ENCODE measurements at places on chromosomes 2 and 18.

- H3K27me3 ChIP-seq, result no peaks in the 10 kb centered on the region
- no peak for DNase-seq
- H3K27ac ChIP-seq, result no peak overlapping the region
- H3K4me3 ChIP-seq, result no peak overlapping the region
- H3K36me3 ChIP-seq, result peaks cover 16% of the 10 kb centered on the region
These were observed 26.5 kb downstream of the NFATC1 start for GRCh38 chr18:79422022-79422782.

GRCh38 chr2:46461011-46461674, 18.2 kb upstream of the TMEM247 start:
- H3K36me3 ChIP-seq, result no peaks in the 10 kb centered on the region
- no peak overlapping the region for H3K27ac ChIP-seq
- no peaks in the 10 kb centered on the region for H3K27me3 ChIP-seq
- peak; percentile 83 for DNase-seq

DNA sequence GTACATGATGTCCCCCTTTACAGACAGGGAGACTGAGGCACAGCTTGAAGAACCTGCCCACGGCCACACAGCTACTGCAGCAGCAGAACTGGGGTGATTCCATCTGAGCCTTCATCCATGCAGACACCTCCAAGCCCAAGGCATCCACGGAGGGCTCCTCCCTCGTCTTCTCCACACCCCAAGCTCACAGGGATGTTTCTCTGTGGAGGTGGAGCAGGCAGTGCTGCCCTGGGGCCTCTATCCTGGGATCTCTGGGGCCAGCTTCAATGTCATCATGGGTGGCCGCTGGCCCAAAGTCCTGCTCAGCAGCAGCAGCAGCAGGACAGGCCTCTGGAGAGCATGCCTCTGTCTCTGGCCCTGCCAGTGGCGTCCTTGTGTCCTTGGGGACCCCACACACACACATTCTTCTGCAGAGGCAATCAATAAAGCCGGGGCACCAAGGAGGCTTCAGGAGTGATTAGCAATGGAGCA, 31.2 kb downstream of the ADI1 start:
- peaks cover 20% of the 10 kb centered on the region for H3K36me3 ChIP-seq
- no peak overlapping the region for H3K27ac ChIP-seq
- peak; percentile 73 for DNase-seq

DNA sequence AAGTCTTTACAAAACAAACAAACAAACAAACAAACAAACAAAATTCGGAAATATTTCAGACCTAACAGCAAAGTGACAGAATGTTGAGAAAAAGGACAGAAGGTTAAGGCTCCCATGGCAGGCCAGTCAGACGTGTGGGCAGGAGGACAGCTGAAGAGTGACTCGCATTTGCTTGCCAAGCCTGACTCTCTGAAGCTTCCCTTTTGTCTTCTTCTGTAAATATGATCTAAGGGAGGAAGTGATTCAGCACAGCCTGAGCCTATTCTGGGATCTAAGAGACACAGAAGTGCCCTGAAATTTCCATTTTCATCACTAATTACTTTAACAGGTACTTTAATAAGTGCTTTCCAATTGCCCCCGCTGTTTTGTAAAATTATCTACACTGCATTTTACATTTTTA, 134.0 kb upstream of the LYPD1 start:
- no peaks in the 10 kb centered on the region for H3K4me1 ChIP-seq
- no peak for DNase-seq
- H3K27me3 ChIP-seq, result no peaks in the 10 kb centered on the region
- no peaks in the 10 kb centered on the region for H3K36me3 ChIP-seq
- H3K27ac ChIP-seq, result no peak overlapping the region

- H3K36me3 ChIP-seq, result no peaks in the 10 kb centered on the region
- H3K27me3 ChIP-seq, result no peaks in the 10 kb centered on the region
- no peak overlapping the region for H3K4me3 ChIP-seq
- DNase-seq, result no peak
These were observed 1212.1 kb upstream of the ACVR2A start for GRCh38 chr2:146632707-146633106.

DNA sequence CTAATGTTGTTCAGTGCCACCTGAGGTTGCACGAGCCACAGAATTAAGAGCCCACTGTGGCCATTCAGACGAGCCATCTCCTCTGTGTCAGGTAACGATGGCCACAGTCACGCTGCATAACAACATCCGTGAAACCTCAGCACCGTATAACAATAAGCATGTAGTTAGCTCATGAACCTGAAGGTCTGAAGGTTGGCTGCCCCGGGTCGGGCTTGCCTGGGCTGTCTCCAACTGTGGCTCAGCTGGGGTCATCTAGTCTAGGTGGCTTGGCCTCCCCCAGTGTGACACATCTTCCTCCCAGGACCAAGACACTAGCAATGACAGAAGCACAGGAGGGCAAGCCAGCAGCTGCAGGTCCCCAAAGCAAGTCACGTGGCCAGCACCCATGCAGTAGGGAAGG, 258.0 kb downstream of the GLI2 start:
- H3K27me3 ChIP-seq, result no peaks in the 10 kb centered on the region
- DNase-seq, result no peak
- H3K4me1 ChIP-seq, result no peaks in the 10 kb centered on the region
- peaks cover 14% of the 10 kb centered on the region for H3K36me3 ChIP-seq
- H3K27ac ChIP-seq, result no peak overlapping the region

DNA sequence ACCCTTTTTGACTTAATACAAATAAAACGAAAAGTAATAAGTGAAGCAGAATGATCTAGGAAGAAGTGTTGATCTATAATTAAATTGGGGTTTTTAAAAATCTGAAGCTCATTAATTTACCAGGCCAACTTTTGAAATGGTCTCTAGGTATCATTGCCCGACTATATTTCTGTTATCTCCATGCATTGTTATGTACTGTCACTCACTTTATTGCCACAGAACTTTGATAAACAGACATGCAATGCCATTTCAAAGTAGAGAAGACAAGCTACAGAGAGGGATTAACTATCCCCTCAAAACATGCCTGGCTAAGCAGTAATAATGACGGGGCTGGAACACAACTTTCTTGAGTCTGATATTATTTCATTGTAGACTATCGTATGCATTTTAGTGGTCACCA, 147.6 kb upstream of the ITGA4 start:
- no peak overlapping the region for H3K27ac ChIP-seq
- H3K27me3 ChIP-seq, result no peaks in the 10 kb centered on the region
- DNase-seq, result no peak

- H3K36me3 ChIP-seq, result no peaks in the 10 kb centered on the region
- DNase-seq, result no peak
- no peak overlapping the region for H3K27ac ChIP-seq
- H3K4me1 ChIP-seq, result no peaks in the 10 kb centered on the region
These were observed 54.0 kb upstream of the RIOK3 start for GRCh38 chr18:23399067-23399466.

- H3K27ac ChIP-seq, result no peak overlapping the region
- no peaks in the 10 kb centered on the region for H3K36me3 ChIP-seq
- no peaks in the 10 kb centered on the region for H3K27me3 ChIP-seq
These were observed 123.1 kb upstream of the XIRP2 start for GRCh38 chr2:166765141-166765540.

GRCh38 chr2:4381049-4381448, 677.7 kb downstream of the DCDC2C start:
- H3K36me3 ChIP-seq, result no peaks in the 10 kb centered on the region
- H3K4me3 ChIP-seq, result no peak overlapping the region
- no peak for DNase-seq
- no peaks in the 10 kb centered on the region for H3K27me3 ChIP-seq
- no peak overlapping the region for H3K27ac ChIP-seq

DNA sequence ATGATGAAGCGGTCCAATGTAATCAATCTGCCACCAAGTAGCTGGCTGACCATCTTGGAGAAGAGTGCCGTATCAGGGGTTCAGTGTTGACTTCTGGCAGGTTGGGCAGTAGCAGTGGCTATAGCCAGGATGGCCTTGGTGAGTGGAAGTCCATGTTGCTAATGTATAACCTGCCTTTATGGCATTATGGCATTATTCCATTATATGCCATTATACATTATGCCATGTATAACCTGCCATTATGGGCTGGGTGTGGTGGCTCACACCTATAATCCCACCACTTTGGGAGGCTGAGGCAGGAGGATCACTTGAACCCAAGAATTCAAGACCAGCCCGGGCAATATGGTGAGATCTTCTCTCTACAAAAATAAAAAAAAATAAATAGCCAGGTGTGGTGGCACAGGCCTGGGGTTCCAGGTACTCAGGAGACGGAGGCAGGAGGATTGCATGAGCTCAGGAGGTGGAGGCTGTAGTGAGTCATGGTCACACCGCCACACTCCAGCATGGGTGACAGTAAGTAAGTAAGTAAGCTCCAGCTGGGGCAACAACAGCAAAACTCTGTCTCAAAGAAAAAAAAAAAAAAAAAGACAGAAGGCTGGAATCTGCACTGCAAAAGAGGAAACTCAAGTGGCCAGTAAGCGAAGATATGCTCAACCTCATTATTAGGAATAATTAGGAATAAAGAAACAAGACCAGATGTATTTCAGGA, 24.4 kb upstream of the EMILIN2 start:
- H3K4me3 ChIP-seq, result no peak overlapping the region
- no peaks in the 10 kb centered on the region for H3K4me1 ChIP-seq
- no peaks in the 10 kb centered on the region for H3K36me3 ChIP-seq
- no peaks in the 10 kb centered on the region for H3K27me3 ChIP-seq
- H3K27ac ChIP-seq, result no peak overlapping the region
- no peak for DNase-seq

- no peaks in the 10 kb centered on the region for H3K27me3 ChIP-seq
- H3K36me3 ChIP-seq, result no peaks in the 10 kb centered on the region
- DNase-seq, result no peak
These were observed 176.8 kb upstream of the GLI2 start for GRCh38 chr2:120558847-120559246.

DNA sequence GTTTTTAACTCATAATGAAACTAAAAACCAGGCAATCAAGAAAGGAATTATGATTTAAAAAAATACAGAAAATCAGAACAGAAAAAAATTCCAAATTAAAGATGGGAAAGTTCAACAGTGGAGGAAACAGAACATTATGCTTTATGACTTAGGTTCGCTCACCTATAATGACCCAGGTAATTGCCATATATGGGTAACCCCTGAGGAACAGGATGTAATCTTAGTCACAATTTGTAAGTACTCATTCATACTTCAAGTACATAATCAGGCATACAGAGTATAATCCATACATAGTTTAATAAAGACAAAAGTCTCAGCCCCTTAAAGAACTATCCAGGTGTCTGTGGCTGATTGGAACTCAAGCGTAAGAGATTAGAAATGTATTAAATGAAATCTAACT, 159.6 kb downstream of the AFF3 start:
- no peak for DNase-seq
- H3K36me3 ChIP-seq, result no peaks in the 10 kb centered on the region
- no peak overlapping the region for H3K4me3 ChIP-seq
- no peaks in the 10 kb centered on the region for H3K4me1 ChIP-seq
- H3K27ac ChIP-seq, result no peak overlapping the region

DNA sequence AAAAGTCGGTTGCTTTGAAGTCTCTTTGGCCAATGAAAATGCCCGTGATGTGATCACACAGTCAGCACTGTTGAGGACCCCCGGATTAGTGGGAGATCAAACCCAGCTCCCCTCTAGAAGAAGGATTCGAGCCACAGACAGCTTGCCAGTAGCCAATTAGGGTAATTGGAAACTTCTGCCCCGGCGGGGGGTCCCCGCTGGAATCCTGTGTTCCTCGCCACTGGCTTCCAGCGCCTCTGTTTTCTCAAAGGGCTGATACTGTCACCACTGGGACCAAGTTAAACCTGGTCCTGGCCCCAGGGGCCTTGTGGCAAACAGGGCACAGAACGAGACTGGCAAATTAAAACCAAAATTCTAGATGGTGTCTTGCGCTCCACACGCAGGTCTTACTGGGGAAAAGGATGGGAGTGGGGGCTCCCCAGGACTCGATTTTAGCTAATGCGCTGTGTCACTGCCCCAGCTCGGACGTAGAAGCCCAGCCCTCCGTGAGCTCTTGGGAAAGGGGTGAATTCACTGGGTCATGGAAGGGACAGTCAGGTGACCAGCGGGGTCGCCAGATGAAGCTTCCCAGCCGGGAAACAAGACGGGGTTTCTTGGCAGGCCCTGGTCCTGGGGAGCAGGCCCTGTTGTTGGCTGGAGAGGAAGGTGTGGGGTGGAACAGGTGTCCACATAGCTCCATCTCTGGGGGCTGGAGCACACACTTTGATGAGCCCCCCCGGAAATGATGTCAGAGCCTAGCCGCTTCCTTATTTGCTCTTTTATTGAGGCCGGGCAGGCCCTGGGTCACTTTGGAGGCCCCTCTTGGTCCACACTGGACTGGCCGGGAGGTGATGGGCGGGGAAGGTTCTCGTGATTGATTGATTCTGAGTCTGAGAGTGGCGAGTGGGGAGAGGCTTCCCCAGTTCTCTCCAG, 90.2 kb downstream of the SMAD7 start:
- H3K27me3 ChIP-seq, result no peaks in the 10 kb centered on the region
- peaks cover 5% of the 10 kb centered on the region for H3K36me3 ChIP-seq
- no peaks in the 10 kb centered on the region for H3K4me1 ChIP-seq
- DNase-seq, result no peak
- no peak overlapping the region for H3K4me3 ChIP-seq

GRCh38 chr2:121791290-121791689, 35.8 kb downstream of the TSN start:
- H3K27ac ChIP-seq, result no peak overlapping the region
- H3K27me3 ChIP-seq, result peaks cover 9% of the 10 kb centered on the region
- H3K4me3 ChIP-seq, result no peak overlapping the region
- no peaks in the 10 kb centered on the region for H3K4me1 ChIP-seq

DNA sequence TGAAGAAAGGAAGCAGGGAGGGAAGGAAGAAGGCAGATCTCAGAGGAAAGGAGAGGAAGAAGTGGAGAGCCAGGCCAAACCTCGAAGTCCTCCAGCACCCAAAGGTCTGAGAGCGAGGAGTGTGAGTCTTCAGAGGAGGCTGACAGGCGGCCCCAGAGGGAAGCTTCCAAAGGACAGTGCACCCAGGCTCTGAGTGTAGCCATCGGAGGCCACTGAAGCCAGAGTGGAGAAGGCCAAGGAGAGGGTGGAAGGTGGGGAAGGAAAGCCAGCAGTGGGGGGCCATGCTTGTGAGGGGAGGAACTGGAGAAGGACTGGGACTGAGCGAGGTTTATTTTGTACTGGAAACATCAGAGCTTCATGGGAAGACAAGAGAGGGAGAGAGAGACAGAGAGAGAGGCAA, 6.0 kb downstream of the ATP6V1B1 start:
- no peak for DNase-seq
- no peak overlapping the region for H3K4me3 ChIP-seq
- no peak overlapping the region for H3K27ac ChIP-seq
- H3K4me1 ChIP-seq, result no peaks in the 10 kb centered on the region

DNA sequence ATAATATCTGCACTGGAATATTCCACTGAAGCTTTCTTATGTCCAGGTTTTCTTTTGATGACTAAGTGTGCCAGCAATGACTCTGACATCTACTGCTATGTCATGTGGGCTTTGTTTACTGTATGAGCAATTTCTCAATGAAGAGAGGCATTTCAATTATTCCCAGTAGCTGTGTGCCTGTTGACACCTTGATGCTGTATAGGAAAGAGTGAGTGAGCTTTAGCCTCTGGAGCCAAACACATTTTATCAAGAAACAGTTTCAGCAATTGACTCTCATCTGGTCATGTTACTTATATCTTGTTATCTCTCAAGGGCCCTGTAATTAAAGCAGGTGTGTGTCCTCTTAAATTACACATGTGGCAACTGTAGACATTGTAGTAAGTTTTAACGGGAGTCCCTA, 493.2 kb upstream of the FANCL start:
- no peak overlapping the region for H3K4me3 ChIP-seq
- H3K4me1 ChIP-seq, result no peaks in the 10 kb centered on the region
- DNase-seq, result no peak
- no peak overlapping the region for H3K27ac ChIP-seq
- no peaks in the 10 kb centered on the region for H3K36me3 ChIP-seq

Data from suprapubic skin (tissue), 4 donors.